ENCODE measurements at places on chromosomes 4 and X. TPM values are rescaled to one million over a fixed set of nuclear protein-coding genes. Genes with fewer than 3 reads are reported as not detected.

The GAGE12F gene
- polyA plus RNA-seq: not detected

The PNMA5 gene
- polyA plus RNA-seq: not detected

The DCX gene
- 0.05 TPM for polyA plus RNA-seq

The YIPF7 gene
- polyA plus RNA-seq: not detected

The NKX6-1 gene
- not detected for polyA plus RNA-seq

The TLR1 gene
- 4.1 TPM for polyA plus RNA-seq

The SPANXA1 gene
- polyA plus RNA-seq: not detected

The TLL1 gene
- polyA plus RNA-seq: 1.9 TPM

The MAGEB10 gene
- not detected for polyA plus RNA-seq

The HSFX2 gene
- polyA plus RNA-seq: 0.18 TPM

The ZNF718 gene
- 2.5 TPM for polyA plus RNA-seq

The DRD5 gene
- polyA plus RNA-seq: not detected

The GK2 gene
- not detected for polyA plus RNA-seq

The RBM47 gene
- 15.5 TPM for polyA plus RNA-seq

The TLR7 gene
- 0.11 TPM for polyA plus RNA-seq

The JCHAIN gene
- 7.7 TPM for polyA plus RNA-seq

The APBB2 gene
- 27.3 TPM for polyA plus RNA-seq

The NEUROG2 gene
- not detected for polyA plus RNA-seq

The TASL gene
- 0.40 TPM for polyA plus RNA-seq

The PCDH19 gene
- polyA plus RNA-seq: 1.1 TPM

The CXorf49 gene
- polyA plus RNA-seq: 0.40 TPM

The TMPRSS11E gene
- polyA plus RNA-seq: 0.33 TPM

The HSFX3 gene
- polyA plus RNA-seq: not detected

The CD99L2 gene
- polyA plus RNA-seq: 44.1 TPM

The ZAR1 gene
- polyA plus RNA-seq: not detected

The ANXA5 gene
- 130 TPM for polyA plus RNA-seq

The ITGB1BP2 gene
- polyA plus RNA-seq: 0.32 TPM

The FAM9B gene
- polyA plus RNA-seq: not detected

The CHM gene
- polyA plus RNA-seq: 4.1 TPM

The SCML2 gene
- polyA plus RNA-seq: 1.1 TPM

The ELMOD2 gene
- polyA plus RNA-seq: 7.1 TPM

The TACR3 gene
- polyA plus RNA-seq: not detected

The SPANXN3 gene
- polyA plus RNA-seq: not detected

The SLC25A14 gene
- 7.0 TPM for polyA plus RNA-seq

The WNK3 gene
- 0.45 TPM for polyA plus RNA-seq

The GPR34 gene
- 12.7 TPM for polyA plus RNA-seq

The PPP2R2C gene
- polyA plus RNA-seq: 0.34 TPM

The GNL3L gene
- polyA plus RNA-seq: 4.7 TPM

The SPP1 gene
- polyA plus RNA-seq: 23.4 TPM

The CSAG2 gene
- polyA plus RNA-seq: not detected

The CFAP97 gene
- 5.5 TPM for polyA plus RNA-seq

The SPARCL1 gene
- 144 TPM for polyA plus RNA-seq

The CT47A7 gene
- polyA plus RNA-seq: not detected

The DDIT4L gene
- 2.5 TPM for polyA plus RNA-seq
